ENCODE measurements at places on chromosomes 11 and 22. TPM values are rescaled to one million over a fixed set of nuclear protein-coding genes. Genes with fewer than 3 reads are reported as not detected.

The TIGD3 gene
- total RNA-seq = not detected

The GPR83 gene
- not detected for total RNA-seq

The LRP4 gene
- 10.1 TPM for total RNA-seq

The SBF1 gene
- 37.3 TPM for total RNA-seq

Data from vagina (tissue), 2 donors.